ENCODE measurements at places on chromosomes 7 and 10.
A peak's percentile ranks its signal among the peaks of the same experiment; 100 is the strongest.

DNA sequence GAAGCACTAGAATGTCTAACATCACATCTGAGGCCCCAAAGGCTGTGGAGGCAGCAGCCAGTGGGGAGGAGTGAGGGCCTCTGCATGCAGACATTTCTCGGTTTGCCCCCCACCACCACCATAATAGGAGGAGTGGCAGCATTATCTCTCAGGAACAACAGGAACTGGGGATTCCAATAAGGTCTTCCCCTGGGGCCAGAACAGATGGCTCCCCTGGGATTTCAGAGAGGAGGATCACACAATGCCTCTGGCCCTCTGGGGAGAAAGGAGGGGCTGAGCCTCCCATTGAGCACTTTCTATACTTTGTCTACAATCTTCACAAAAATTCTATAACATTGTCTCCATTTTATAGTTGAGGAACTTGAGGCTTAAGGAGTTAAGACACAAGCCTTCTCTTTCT lies 61.1 kb downstream of the GRID1 start:
- DNase-seq: no peak

DNA sequence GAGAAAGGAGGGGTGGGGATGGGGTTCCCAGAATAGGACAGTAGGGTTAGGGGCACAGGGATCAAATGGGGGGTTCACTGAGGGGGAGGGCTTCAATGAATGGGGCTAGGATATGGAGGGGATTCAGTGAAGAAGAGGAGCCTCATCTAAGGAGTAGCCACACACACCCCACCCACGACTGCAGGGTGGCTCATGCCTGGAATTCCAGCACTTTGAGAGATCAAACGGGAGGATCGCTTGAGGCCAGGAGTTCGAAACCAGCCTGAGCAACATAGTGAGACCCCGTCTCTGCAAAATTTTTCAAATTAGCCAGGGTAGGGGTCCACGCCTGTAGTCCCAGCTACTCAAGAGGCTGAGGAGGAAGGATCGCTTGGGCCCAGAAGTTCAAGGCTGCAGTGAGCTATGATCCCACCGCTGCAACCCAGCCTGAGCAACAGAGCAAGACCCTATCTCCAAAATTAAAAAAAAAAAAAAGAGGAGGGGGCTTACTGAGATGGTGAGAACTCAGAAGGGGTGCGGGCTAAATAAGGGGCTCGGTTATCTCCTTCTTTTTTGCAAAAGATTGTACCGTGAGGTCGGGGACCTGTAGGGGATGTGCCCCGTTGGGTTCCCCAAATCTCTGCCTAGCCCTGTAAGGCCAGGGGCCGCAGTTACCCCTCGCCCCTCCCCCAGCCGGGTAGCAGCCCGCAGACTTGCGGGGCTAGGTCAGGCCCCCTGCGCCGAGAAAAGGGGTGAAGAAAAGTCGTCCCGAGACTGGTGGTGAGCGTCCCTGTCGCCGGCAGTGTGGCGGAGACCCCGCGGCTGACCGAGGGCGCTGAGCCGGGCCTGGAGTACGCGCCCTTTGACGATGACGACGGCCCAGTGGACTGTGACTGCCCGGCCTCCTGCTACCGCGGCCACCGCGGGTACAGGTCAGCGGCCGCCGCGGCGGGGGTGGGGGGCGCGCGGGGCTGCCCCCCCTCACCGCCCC lies 43.1 kb upstream of the HSPB1 start:
- no peak for DNase-seq

DNA sequence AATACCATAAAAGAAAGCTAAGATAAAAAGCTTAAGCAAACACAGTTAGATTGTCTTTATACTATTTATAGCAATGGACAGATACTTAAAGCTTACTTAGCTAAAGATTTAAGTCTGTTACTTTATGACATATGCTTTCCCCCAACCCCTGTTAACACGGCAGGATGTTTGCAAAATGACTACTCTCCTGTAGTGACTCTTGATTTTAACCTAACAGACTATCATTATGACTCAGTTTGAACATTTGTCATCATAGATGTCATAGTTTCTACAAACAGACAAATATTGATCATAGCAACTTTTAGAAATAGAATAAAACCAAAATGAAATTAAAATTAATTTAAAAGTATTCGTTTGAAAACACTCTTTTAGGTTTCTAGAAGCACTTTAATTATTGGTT lies 7.8 kb upstream of the COMMD3 start:
- no peak for DNase-seq

GRCh38 chr7:957418-958220 lies 3.1 kb upstream of the ADAP1 start:
- DNase-seq: peak; percentile 89

- peak; percentile 8 for DNase-seq
These were observed 507.4 kb downstream of the ANKRD7 start for GRCh38 chr7:118731854-118732253.

DNA sequence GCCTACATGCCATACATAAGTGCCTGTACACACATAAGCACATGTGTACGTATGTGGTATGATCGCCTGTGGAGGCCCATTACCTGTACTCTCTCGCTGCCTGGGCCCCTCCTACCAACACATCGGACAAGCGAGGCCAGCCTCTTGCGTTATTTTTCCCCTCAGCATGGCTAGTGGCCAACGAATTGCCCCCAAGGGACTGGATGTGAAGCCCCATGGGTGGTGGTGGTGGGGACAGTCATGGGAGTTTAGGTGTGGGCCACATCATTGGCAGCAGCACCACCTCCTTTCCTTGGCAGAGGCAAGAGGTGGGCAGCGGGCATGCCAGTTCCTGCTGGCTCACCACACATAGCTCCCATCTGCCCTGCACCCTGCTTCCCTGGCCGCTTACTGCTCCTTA lies 10.0 kb downstream of the GRK5 start:
- DNase-seq: no peak

DNA sequence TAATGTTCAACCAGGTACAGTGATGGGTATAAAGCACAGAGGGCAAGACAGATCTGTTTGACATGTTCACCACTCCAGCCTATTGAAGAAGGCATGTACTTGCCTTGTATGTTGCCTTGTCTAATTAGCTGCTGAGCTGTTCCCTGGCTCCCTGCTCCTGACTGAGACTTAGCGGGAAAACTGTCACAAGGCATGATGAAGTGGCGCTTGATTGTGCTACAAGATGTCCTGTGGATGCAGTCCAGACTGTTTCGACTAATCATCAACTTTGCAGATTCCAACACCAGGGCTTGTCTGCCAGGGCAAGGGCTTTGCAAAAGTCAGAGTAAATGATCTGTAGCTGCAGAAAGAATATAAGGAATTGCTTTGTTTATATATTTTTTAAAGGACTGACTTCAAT lies 136.2 kb upstream of the NRBF2 start:
- DNase-seq: no peak

DNA sequence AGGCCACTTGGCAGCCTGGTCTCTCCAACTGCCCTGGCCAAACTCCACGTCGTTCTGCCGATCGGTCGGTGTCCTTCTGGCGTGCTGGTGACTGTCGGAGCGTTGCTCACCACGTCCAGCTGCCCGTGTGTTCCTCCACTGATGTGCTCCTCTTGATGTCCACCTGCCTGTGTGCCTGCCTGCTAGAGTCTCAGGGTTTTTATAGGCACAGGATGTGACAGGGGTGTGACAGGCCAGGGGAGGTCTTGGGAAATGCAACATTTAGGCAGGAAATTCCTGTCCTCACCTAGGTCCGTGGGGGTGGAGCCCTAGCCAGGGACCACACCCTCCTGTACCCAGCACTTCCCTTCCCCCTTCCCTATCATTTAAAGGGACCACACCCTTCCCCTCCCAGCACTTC lies 25.2 kb upstream of the CFAP46 start:
- DNase-seq: no peak

GRCh38 chr7:9148687-9149086 lies 715.3 kb downstream of the NXPH1 start:
- DNase-seq: no peak

Measured in HT-29 (cell line).